ENCODE measurements at places on chromosomes 12 and 14.
A peak's percentile ranks its signal among the peaks of the same experiment; 100 is the strongest.

DNA sequence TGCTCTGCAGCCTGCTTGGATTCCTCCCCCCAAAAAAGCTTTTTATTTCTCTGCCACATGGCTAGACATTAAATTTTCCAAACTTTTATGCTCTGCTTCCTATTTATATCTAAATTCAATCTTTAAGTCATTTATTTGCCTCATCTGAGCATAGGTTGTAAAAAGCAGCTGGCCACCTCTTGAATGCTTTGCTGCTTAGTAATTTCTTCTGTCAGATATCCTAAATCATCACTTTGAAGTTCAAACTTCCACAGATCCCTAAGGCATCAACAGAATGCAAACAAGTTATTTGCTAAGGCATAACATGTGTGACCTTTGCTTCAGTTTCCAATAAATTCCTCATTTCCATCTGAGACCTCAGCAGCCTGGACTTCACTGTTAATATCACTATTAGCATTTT, 209.6 kb downstream of the FSCB start:
- DNase-seq: no peak

GRCh38 chr14:76591266-76591665, 170.0 kb upstream of the VASH1 start:
- no peak for DNase-seq

GRCh38 chr12:70557583-70558191, 79.5 kb downstream of the PTPRB start:
- DNase-seq: no peak

GRCh38 chr12:131482199-131482598, 228.7 kb upstream of the SFSWAP start:
- no peak for DNase-seq

DNA sequence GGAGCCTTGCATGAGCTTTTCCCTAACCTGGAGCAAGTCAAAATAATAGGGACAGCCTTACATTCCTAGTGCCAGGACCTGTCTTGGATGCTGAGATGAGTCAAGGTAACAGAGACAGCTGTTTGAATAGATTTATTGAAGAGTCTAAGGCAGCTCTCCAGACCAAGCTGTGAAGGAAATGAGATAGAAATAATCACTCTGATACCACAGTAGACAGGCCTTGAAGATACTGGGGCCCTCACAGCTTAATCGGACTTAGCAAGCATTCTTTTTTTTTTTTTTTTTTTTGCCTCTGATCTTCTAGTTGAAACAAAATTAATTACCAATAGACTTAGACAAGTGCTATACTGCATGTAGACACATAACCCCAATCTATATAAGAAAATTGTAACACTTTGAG, 3.1 kb upstream of the RNASE9 start:
- DNase-seq: no peak

DNA sequence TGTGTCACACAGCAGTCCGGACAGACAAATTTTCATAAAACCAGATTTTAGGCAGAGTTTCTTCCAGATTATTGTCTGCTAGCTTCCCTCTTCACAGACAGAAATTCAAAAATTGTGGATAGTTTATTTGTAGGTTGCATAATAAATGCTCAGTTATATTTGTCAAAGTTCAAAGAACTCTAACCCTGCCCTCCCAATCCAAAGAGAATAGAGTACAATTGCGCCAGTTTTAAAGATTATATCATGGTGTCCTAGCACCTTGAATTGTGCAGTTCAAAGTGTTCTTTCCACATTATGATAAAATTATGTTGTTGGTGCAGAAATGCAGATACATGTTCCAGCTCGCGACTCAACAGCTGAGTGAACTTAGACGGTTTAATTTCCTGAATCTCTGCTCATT, 263.1 kb downstream of the PRKD1 start:
- no peak for DNase-seq

DNA sequence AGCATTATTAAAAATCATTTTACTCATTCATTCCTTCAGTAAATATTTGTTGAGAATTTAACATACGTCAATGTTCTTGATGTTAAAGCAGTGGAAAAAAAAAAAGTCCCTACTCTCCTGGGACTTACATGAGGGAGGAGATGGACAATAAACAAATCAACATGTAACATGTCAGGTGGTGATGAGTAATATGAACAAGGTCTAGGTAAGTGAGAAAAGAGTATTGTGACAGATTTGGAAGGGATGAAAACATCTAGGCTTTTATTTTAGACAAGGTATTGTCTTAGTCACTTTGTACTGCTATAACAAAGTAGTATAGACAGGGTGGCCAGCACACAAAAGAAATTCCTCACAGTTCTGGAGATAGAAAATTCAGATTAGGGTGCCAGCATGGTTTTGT, 167.2 kb downstream of the FSCB start:
- DNase-seq: no peak

- DNase-seq: no peak
These were observed 305.3 kb downstream of the MED13L start for GRCh38 chr12:115972241-115972640.

DNA sequence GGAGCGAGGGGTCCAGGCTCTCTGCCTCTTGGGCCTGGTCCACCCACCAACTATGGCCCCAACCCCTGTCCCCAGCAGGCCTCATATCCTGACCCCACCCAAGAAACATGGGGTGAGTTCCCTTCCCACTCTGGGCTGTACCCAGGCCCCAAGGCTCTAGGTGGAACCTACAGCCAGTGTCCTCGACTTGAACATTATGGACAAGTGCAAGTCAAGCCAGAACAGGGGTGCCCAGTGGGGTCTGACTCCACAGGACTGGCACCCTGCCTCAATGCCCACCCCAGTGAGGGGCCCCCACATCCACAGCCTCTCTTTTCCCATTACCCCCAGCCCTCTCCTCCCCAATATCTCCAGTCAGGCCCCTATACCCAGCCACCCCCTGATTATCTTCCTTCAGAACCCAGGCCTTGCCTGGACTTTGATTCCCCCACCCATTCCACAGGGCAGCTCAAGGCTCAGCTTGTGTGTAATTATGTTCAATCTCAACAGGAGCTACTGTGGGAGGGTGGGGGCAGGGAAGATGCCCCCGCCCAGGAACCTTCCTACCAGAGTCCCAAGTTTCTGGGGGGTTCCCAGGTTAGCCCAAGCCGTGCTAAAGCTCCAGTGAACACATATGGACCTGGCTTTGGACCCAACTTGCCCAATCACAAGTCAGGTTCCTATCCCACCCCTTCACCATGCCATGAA, 8.6 kb downstream of the ARHGAP9 start:
- no peak for DNase-seq

DNA sequence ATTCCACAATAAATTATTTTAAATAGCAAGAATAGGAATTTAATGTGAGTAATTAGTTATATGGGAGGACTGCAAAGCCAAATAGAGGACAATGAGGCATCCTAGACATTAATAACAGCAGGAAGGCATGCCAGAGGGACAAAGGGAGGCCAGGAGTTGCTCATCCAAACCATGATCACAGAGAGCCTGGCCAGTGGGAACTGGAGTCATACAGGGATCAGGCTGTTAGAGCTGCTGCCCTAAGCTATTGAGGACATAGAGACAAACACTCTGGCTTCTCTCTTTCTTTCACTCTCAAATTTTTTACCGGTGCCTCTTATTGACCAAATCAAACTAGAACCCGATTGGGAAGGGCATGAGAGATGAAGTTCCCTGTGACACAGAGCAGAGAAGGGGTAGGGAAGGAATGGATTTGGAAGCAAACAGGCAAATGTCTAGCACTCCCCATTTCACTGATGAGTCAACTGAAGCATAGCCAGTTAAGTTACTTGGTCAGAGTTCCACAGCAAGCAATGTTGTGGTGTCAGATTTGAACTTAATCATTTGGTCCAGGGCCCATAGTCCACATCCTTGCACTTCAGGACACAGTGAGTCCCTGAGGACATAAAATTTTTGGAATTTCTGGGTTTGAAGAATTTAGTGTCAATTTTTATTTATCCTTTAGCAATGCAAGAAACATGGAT, 17.9 kb upstream of the CFAP54 start:
- no peak for DNase-seq

- no peak for DNase-seq
These were observed 32.8 kb downstream of the FMNL3 start for GRCh38 chr12:49674318-49674981.

- no peak for DNase-seq
These were observed 11.0 kb downstream of the PAPLN start for GRCh38 chr14:73248108-73248868.

- no peak for DNase-seq
These were observed 15.4 kb upstream of the YY1 start for GRCh38 chr14:100223332-100224201.

GRCh38 chr12:22409377-22410164, 75.1 kb upstream of the ST8SIA1 start:
- peak; percentile 22 for DNase-seq

GRCh38 chr12:12720052-12720451, 2.9 kb downstream of the CDKN1B start:
- DNase-seq: no peak

- no peak for DNase-seq
These were observed 32.5 kb downstream of the PPFIA2 start for GRCh38 chr12:81726634-81727033.

DNA sequence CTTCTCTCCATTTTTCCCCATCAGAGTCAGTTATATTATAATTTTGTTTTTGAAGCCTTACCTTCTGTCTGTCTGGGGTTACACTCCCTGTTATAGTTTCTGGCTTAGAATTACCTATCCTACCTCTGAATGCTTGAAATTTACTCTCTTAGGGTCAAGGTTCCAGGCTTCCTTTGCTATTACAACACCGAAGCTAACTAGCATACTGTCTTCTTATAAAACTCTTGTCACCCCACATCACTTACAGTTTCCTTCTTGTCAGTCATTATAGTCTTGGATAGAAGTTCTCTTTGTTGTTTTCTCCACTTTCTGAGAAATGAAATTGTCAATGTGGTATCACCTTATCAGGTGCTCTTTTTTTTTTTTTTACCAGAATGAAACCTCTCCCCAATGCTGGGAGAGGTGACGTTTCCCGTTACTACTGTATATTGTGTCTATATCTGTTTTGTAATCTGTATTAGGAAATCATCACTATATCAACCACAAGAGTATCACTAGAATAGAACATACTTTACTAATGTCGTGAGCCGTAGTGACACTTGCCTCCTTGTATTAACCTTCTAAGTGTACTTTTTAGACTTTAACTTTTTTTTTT, 69.2 kb upstream of the PSMA6 start:
- no peak for DNase-seq

Data from naive thymus-derived CD4-positive, alpha-beta T cell (primary cell).